ENCODE measurements at places on chromosomes 16 and 17.

GRCh38 chr17:29608986-29609385 lies 13.7 kb downstream of the CORO6 start:
- DNase-seq: no peak

DNA sequence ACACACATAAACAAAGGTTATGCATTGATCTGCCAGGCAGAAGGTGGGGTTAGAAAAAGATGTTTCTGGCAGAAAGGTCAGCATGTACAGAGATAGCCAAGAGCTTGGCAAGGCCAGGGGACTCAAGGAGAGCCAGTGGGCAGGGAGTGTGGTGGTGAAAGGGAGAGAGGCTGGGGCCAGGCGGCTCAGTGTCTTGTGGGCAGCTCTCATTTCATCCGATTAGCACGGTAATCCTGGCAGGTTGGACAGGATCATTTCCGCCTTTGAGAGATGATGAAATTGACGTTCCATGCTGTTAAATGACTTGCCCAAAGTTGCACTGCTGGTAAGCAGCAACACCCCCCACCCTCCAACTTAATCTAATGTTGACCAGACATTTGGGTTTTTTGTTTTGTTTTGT lies 3.6 kb downstream of the CHD9 start:
- DNase-seq: no peak

DNA sequence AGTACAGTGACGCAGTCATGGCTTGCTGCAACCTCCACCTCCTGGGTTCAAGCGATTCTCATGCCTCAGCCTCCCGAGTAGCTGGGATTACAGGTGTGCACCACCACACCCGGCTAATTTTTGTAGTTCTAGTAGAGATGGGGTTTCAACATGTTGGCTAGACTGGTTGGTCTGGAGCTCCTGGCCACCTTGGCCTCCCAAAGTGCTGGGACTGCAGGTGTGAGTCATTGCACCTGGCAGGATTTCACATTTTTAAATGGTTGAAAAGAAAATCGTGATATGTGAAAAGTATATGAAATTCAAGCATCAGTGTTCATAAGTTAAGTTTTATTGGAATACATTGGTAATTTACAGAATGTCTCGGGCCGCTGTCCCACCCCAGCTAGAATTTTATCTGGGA lies 2.6 kb downstream of the RMI2 start:
- DNase-seq: no peak

- DNase-seq: no peak
These were observed 421.9 kb downstream of the PMP22 start for GRCh38 chr17:14843086-14843795.

GRCh38 chr17:28950017-28950751 lies 1.1 kb downstream of the PHF12 start:
- no peak for DNase-seq

- DNase-seq: no peak
These were observed 104.4 kb downstream of the SHISA9 start for GRCh38 chr16:13005721-13006247.

DNA sequence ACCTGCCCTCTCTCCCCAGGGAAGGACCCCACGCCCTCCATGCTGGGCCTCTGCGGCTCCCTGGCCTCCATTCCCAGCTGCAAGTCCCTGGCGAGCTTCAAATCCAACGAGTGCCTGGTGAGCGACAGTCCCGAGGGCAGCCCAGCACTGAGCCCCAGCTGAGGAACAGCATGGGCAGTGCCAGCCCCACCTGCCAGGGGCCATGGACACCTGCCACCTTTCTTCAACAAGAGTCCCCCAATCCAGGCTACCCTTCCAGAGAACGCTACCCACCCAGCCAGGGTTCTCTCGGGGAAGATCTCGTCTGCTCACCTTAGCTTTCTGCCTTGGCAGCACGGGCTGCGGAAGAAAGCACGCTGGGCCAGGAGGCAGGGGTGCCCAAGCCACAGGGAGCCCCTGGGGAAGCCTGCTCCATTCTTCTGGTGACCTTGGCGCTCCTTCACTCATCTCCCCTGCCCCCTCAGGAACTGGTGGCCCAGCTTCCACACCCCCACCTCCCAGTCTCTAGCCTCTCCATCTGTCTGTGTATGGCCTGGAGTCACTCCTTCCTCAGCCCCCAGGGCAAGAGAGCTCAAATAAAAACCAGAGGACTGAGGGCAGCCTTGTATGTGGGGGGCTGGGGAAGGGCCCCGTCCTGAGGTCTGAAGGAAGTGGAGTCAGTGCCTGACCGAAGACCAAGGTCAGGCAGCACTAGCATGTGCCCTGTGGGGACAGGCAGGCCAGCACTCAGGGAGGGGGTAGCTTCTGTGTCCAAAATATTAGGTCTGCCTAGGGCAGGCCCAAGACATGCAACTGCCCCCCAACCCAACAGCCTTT lies 6.3 kb downstream of the SLC25A39 start:
- no peak for DNase-seq

DNA sequence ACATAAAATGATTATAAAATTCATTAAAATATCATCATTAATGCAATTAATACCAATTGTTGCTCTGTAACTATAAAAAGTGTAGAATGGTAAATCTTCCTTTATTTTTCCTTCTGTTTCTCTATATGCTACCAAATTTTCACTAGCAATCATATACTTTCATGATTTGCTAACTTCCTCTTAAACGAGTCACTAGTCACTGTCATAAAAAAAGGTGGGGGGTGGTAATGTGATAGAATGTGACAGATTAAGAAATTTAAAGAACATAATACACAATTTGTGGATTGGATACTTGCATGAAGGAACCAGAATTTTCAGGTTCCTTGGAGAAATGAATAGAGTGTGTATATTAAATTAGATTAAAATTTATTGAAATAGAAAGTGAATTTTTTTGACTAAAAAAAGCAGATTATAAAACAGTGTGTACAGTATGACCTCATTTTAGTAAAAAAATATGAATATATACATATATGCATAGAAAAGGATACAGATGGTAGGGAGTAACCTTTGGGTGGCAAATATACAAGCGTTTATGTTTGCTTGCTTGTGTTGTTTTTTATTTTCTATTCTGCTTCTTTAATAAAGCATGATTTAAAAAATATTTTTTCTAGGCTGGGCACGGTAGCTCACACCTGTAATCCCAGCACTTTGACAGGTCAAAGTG lies 56.7 kb upstream of the C17orf78 start:
- DNase-seq: no peak

DNA sequence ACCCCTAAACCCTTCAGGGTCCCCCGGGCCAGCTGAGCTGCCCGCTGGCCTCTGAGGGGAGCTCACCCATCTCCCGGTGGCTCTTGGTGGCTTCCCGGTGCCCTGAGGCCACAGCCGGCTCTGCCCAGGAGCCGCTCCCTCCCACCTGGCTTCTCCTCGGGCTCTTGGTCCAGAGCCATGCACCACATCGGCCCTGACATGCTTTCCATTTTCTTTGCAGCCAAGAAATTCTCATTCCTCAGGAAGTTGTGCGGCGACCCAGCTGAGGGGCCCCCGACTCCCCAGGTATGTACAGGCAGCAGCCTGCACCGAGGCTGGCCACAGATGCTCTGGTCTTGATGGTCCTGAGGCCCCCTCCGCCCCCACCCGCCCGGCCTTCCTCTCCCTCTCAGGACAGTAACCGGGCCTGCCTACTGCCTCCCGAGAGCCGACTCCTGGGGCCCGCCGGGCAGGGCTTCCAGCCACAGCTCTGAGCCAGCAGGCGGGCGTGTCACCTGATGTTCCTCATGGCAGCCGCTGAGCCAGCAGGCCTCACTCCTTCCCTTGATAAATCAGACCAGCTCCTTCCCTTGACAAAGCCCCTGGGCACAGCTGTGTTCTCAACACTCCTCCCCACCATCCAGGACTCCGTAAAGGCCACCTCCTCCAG lies 28.4 kb upstream of the ZFPM1 start:
- no peak for DNase-seq

DNA sequence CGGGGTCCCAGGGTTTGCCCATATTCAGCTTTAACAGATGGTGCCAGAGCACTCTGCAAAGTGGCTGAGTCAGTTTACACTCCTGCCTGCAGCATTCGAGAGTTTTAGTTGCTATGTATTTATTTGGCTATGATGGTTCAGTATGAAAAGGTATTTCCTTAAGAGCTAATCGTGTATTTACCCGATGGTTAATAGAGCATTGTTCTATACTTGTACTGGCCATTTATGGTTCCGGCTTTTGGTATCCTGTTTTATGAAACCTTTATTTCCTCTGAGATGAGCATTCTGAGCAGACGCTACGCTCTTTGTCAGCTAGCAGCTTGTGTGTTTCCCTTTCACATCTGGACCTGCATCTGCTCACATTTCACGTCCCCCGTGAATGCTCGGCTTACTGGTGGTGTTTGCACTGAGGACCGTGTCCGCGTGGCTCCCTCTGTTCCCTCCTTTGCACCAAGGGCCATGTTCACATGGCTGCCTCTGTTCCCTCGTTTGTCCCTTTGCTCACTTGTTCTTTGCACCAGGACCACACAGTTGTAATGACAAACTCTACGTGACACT lies 149.1 kb upstream of the CHMP6 start:
- DNase-seq: no peak

DNA sequence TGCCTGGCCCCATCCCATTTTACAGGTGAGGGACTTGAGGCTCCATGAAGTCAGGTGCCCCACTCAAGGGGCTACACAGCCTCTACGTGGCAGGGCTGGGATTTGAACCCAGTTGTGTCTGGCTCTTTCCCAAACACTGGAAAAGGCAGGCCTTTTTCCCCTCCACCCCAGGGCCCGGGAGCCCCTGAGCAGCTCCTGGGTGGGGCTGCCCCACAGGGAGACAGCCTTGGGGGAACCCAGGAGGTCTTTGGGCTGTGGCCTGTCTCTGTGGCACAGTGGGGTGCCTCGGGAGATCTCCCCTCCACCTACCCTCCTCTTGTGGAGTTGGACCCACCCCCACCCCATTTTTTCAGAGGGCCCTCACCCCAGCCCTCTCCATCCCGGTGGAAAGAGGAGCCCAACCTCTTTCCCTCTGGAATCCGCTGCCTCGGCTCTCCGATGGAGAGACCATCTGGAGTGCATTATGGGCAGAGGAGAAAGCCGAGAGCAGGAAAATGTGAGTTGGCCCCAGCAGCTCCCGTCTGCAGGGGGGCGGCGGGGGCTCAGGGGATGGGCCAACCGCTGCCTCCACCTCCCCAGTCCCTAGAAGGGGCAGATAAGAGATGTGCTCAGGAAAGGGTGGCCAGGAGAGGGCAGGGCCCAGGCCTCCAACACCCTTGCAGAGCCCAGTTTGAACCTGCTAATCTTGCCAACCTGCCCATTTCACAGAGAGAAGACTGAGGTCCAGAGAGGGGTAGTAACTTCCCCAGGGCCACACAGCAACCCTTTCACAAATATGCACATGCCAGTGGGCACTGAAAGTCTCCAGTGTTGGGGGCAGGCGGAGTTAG lies 15.4 kb upstream of the TMEM92 start:
- DNase-seq: no peak

GRCh38 chr17:1810450-1811103 lies 19.1 kb downstream of the SMYD4 start:
- DNase-seq: no peak

GRCh38 chr17:30172560-30172959 lies 55.9 kb downstream of the NSRP1 start:
- DNase-seq: no peak

- DNase-seq: no peak
These were observed 28.9 kb upstream of the MAP3K14 start for GRCh38 chr17:45345554-45346215.

DNA sequence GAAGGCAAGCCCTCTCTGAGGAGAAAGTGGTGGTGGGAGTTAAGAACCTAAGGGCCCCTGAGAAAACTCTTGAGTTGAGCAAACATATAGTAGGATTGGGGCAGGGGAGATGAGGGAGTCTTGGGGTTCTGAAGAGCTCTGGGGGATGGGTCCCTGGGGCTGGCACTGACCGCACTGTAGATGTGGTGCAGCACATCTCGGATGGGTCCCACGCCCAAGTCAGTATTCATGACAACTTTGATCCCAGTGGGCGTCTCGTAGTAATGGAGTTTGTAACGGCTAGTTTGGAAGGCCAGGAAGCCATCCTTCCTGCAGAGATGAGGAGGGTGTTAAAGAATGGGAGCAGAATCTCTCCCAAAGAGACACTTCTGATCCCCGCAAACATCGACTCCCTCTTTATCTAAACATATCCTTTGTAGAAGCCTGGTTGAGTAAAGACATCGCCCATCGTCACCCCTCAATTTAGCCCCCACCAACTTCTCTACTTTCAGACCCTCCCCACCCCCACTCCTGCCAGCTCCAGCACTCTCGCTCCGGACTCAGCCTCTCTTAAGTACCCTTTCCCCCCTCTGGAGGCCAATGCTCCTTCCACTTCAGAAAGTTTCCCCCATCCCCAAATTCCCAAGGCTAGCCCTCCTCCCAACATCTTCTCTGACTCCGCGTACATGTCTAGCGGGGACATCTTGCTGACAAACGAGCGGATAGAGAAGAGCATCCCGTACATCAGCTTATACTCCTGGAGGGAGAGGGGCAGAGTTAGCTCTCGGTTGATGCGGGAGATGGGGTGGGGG lies 710 bp downstream of the TRAPPC1 start:
- DNase-seq: no peak

- no peak for DNase-seq
These were observed 4.0 kb upstream of the RPL38 start for GRCh38 chr17:74199306-74200092.

DNA sequence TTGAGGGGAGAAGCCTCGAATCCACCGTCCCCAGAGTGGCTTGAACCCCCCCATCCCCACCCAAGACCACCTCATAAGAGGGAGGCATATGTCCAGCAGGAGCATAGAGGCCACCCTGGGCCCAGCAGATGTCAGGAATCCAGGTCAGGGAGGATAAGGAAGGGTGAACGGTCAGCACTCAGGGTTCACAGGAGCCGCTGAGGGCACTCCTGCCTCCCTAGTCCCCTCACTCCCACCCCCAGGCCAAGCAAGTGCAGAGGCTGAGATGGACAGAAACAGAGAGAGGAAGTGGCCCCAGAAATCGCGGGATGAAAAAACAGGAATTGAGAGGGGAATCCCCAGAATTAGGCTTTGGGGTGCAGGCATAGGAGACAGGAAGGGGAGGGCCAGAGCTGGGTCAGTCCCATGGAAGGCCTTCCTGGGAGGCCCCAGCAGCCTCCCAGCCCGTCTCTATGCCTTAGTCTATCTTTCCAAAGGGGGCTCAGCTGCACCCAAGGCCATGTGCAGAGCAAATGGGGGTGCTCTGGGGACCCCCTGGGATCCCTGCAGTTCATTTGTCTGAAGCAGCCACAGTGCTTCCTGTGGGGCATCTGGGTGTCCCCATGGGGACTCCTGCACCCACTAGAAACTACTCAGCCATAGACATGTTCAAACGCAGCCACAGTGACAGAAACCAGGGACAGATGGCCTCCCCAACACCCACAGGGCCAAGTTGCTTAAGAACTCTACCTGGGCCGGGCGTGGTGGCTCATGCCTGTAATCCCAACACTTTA lies 1.7 kb downstream of the CMTM3 start:
- no peak for DNase-seq

Measured in glomerular endothelial cell (primary cell).